8988T (cell line): ENCODE measurements at places on chromosomes 3 and 15.
A peak's percentile ranks its signal among the peaks of the same experiment; 100 is the strongest.

DNA sequence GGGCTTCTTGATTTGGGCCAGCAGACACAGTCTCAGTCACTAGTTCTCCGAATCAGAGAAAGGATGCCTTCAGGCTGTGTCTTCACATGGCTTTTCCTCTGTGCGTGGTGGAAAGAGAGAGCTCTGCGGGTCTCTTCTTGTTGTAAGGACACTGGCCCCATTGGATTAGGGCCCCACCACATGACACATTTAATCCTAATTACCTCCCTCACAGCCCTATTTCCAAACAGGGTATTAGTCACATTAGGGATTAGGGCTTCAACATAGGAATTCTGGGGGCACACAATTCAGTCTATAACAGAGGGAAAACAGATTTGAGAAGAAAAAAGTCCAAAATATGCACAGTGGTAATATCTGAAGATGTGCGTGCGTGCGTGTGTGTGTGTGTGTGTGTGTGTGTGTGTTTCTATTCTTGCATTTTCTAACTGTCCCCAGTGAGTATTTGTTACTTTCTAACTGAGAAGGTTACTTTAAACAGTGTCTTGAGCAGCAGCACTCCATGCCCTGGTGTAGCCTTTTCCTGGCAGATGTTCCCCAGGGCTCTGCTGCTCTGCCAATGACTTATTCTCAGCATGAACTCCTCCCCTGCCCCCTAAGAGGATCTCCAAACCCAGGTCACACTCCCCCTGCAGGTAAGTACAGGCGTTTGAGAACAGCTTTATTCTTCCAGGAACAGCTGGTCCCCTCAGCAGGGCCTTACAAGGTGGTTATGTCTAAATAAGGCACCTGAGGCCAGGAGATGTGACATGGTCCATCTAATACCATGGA, 72.9 kb downstream of the RPL39L start:
- peak; percentile 59 for DNase-seq

- no peak for DNase-seq
Measured at GRCh38 chr3:84962415-84962814, 3.6 kb downstream of the CADM2 start.

- no peak for DNase-seq
Measured at GRCh38 chr15:75577401-75578172, 1.5 kb downstream of the PTPN9 start.

GRCh38 chr15:57540736-57541135, 51.0 kb upstream of the MYZAP start:
- DNase-seq = no peak

DNA sequence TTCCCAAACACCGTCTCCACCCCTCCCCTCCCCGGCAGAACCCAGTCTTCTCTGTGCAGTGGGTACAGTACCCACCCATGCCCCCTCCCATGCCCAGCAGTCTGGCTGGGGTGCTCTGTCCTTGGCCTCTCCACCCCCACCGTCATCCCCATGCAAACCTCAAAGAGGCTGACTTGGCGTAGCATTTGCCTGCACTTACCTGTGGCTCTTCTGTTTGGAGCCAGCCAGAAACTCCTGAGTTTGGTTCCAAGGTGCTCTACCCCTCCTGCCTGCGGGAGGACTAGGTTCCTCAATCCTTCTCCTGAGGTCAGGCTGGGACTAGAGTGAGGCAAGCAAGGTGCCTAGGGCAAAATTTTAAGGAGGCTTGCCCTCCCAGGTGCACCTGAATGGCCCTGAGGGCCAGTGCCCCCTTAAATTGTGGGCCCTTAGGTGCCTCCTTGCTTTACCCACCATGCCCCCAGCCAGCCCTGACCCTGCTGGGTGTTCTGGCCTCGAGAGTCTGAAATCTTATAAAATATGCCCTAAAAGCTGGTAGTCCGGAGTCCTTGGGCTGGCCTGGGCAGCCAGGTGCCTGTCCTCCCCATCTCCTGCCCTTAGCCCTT, 47.1 kb upstream of the C15orf39 start:
- DNase-seq = no peak

DNA sequence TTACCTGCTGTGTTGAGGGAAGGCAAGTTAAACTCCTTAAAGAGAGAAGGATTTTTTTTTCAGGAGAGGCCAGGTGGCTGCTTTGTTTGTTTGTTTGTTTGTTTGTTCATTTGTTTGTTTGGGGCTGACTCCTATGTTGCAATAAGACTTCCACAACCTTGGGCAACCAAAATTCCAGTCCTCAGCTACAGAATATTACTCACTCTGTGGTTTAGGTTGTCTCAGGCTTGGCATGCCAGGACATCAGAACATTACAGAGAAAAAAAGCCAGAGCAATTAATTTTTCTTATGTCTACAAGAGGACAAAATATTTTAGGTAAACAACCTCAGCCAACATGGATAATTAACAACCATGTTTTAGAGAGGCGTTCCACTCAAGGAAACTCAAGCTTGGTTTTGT, 156.7 kb upstream of the ATP11B start:
- no peak for DNase-seq

- no peak for DNase-seq
Measured at GRCh38 chr3:12181301-12181700, 22.6 kb upstream of the TIMP4 start.

GRCh38 chr3:141303481-141304223, 64.7 kb upstream of the ZBTB38 start:
- DNase-seq = peak; percentile 31
